ENCODE measurements at places on chromosomes 3 and 15. TPM values are rescaled to one million over a fixed set of nuclear protein-coding genes. Genes with fewer than 3 reads are reported as not detected.

DNA sequence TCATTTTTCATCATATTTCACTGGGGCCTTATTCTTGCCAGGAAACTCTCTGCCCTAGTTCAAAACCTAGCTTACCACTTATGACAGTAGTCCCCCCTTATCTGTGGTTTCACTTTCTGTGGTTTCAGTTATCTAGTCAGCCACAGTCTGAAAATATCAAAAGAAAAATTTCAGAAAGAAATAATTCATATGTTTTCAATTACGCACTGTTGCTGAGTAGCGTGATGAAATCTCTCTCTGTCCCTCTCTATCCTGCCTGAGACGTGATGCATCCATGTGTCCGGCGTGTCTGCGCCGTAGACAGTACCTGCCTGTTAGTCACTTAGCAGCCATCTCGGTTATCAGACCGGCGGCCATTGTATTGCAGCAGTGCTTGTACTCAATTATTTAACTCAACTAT, 369.9 kb upstream of the MCTP2 start:
- H3K4me1 ChIP-seq, result no peaks in the 10 kb centered on the region
- H3K4me3 ChIP-seq, result no peak overlapping the region
- DNase-seq, result no peak
- H3K36me3 ChIP-seq, result no peaks in the 10 kb centered on the region

DNA sequence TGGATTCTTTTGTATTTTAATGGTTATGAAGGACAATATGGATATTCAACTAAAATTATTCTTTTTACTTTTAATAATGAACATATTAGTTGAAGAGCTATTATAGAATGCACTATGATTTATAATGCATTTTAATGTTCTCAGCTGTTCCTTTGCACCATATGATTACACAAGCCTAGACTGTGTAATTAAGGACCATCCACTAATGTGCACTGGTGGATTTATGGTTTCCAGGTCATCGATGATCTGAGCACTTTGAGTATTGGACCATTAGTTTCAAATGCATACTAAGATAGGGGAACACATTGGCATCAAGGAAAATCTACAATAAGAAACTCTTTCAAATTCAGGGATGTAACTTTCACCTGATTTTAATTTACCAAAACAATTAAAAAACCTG, 16.8 kb downstream of the LRRN1 start:
- H3K36me3 ChIP-seq, result no peaks in the 10 kb centered on the region
- H3K27ac ChIP-seq, result no peak overlapping the region
- DNase-seq, result no peak
- no peaks in the 10 kb centered on the region for H3K4me1 ChIP-seq
- H3K27me3 ChIP-seq, result no peaks in the 10 kb centered on the region
- H3K4me3 ChIP-seq, result no peak overlapping the region

Gene CFAP100
- not detected for polyA plus RNA-seq

Gene EOGT
- polyA plus RNA-seq, result 14.7 TPM

GRCh38 chr15:67372543-67372942, 118.0 kb downstream of the IQCH start:
- H3K36me3 ChIP-seq, result no peaks in the 10 kb centered on the region
- H3K27ac ChIP-seq, result no peak overlapping the region
- no peak overlapping the region for H3K4me3 ChIP-seq
- DNase-seq, result no peak

DNA sequence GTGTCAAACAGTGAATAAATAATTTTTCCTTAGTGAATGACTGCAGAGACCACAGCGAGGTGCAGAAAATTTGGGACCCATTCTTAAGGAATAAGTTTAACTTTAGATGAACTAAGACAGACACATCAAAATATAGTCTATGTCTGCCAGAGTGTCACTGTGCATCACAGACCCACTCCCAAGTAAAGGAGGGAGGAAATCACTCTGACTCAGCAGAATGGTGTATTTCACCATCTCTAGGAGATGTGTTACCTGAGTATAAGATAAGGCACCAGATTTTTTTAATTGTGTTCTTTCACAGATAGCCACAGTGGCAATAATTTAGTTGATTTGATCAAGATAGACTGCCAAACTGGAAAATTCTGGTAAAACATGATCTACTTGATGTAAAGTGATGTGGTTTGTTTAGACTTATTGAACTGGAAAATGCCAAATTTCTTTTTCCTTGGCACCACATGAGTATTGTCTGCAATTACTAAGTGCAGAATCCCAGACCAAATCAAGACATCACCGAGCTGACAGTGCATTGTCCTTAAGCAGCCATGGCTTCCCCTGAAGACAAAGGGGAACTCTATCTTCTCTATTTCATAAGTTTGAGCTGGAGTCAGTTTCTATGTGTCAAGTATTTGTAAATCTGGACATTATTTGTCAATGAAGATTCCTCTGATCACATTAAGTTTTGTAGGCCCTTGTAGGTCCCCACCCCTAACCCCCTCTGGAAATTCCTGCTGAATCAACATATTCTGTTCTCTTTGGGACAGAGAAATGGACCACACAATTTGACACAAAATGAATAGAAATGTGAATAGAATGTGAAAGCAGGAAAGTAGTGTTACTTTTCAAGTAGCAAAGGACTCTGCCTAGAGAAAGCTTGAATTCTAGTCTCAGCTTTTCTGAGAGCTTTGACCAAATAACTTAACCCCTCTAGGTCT, 47.6 kb downstream of the TIPARP start:
- H3K4me1 ChIP-seq, result no peaks in the 10 kb centered on the region
- H3K4me3 ChIP-seq, result no peak overlapping the region
- no peak overlapping the region for H3K27ac ChIP-seq

Gene SRGAP3
- polyA plus RNA-seq, result 2.1 TPM

GRCh38 chr3:111517801-111518200, 24.2 kb upstream of the CD96 start:
- H3K4me3 ChIP-seq, result no peak overlapping the region
- no peak overlapping the region for H3K27ac ChIP-seq
- no peaks in the 10 kb centered on the region for H3K27me3 ChIP-seq
- H3K4me1 ChIP-seq, result no peaks in the 10 kb centered on the region
- no peak for DNase-seq
- no peaks in the 10 kb centered on the region for H3K36me3 ChIP-seq

DNA sequence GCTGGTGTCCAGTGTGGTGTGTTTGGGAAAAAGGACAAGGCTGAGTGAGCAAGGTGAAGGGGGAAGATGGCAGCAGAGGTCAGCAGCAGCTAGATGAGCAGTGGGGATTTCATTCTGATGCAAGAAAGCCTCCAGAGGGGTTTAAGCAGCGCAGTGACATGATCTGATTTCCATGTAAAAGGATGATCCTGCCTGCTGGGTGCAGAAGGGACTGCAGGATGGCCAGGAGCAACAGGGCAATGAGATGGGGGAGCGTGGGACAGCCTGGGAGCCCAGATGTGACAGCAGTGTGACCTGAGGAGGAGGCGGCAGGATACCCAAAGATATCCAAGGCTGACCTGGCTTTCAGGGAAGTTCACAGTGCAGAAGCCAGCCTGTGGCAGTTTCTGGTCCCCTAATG, 6.1 kb downstream of the WNT7A start:
- peaks cover 11% of the 10 kb centered on the region for H3K4me1 ChIP-seq
- no peak overlapping the region for H3K4me3 ChIP-seq
- DNase-seq, result no peak
- H3K27ac ChIP-seq, result no peak overlapping the region

DNA sequence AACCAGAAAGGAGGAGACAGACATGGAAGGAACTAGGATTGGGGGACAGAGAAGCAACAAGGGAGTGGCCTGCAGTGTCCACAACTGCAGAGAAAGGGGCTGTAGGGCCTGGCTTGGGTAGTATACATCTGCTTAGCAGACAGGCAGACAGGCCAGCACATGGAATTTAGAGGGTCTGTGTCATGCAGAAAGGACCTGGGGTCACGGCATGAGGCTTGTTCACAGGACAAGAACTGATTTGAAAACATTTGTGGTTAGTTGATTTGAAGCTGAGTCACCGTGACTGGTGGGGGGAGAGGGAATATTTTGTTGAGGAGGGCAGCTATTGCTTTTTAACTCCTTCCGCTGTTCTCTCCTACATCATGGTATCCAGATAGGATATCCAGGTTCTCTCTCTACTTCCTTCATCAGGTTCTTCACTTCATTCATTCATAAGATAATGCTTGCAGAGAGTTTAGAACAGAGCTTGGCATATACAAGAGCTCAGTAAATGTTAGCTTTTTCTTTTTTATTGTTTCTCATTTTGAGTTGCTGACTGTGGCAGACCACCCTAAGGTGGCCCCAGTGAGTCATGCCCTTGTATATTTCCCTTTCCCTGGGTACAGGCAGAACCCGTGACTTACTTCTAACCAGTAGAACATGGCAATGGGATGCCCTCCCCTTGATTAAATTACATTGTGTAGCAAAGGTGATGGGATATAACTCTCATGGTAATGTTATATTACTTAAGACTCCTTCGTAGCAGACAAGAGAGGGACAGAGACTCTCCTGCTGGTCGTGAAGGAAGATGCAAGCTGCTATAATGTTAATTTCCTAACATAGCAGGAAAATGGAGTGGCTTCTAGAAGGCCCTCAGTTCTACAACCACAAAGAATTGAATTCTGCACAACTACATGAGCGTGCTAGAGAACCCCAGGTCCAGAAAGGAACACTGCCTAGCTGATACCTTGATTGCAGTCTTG, 95.0 kb upstream of the NMNAT3 start:
- H3K4me3 ChIP-seq, result no peak overlapping the region
- no peak overlapping the region for H3K27ac ChIP-seq
- no peaks in the 10 kb centered on the region for H3K36me3 ChIP-seq
- no peak for DNase-seq
- H3K27me3 ChIP-seq, result no peaks in the 10 kb centered on the region

Gene GOLGA6A
- polyA plus RNA-seq, result not detected

DNA sequence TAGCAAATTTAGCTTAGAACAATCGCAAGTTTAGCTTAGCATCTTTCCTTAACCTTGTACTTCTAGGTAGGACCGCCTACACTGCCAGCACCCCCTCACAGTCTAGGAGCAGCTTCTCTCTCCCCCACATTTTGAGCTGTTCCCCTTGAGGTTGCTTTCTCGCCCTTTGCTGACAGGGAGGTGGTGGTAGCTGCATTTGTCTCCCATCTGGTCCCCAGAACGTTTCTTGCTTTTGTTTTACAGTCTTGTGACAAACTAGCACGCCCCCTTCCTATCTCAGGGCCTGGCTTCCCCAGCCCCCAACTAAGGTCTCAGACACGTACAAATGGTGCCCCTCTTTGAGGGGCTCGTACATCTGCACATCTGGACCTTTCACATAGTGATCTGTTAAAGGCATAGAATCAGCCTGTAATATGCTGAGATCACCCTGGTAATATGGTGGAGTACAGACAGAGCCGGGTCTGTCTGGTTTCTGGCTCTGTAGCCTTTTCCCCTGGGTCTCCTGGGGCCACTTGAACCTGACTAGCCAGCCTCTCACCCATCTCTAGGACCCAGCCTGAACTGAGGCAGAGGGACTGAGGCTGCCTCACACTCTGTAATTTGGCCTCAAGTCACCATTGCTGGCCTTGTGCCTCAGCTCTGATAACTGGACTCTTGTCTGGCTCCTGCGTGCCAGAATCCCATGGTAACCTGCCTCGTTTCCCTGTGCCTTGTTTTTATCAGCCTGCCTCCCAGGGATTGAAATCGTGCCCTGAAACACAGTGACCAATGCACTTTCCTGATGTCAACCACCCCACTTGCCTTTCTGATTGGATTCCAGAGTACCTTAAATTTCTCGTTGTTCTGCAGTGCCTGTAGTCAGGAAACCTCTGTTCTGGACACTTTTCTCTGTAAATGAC, 27.7 kb downstream of the CRTC3 start:
- peak overlapping the region; percentile 9 for H3K4me3 ChIP-seq
- H3K27me3 ChIP-seq, result no peaks in the 10 kb centered on the region
- no peak for DNase-seq
- H3K4me1 ChIP-seq, result peaks cover 55% of the 10 kb centered on the region

DNA sequence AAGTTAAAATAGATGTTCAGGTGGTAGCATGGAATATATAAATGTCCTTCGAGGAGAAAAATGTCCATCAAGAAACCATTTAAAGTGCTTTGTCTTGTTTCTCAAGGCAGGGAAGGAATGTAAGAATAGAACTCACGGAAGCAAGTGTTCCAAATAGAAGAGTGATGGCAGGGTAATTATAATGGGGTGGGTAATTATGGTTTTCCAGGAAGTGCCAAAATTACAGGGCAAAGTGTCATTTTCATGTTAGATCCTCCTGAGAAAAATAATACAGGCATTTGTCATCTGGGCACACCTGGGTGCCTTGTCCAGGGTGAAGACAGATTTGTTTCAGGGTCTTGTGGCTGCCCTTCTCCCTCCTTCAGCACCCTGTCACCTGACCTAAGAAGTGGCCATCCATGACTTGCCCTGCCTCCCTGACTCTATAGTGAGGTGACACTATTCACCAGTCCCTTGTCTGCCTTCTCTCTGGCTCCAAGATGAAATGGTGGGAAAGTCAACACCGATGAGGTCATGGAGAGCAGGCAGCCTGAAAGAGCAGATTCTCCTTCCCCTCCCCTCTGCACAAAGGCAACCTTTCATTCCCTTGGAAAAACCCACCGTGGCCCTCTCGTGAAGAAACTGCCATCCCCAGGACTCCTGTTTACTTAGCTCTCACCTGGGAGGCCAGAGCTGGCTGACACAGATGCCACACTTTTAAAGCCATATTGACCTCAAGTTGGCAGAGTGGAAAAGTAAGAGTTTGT, 45.1 kb upstream of the AMOTL2 start:
- H3K36me3 ChIP-seq, result no peaks in the 10 kb centered on the region
- no peak overlapping the region for H3K4me3 ChIP-seq
- H3K4me1 ChIP-seq, result no peaks in the 10 kb centered on the region
- DNase-seq, result no peak
- no peaks in the 10 kb centered on the region for H3K27me3 ChIP-seq

DNA sequence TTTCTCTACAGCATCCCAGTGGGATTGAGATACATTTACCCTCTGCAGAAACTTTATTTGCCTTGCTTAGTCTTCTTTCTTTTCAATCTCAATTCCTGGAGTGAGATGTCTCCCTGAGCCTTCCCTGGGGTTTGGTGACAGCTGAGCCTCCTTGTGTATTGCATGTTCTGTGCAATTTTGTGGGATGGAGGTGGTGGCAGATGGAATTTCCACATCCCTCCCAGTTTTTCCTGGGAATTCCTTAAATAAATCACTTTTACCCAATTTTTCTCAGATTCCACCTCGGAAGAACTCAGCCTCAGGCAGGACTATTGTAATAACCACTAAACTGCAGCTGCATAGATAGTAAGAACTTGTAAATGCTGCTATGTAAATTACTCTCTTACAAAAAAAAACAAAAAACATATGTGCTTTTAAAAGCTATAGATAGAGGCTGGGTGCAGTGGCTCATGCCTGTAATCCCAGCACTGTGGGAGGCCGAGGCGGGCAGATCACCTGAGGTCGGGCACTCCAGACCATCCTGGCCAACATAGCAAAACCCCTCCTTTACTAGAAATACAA, 88.5 kb upstream of the ABHD17C start:
- H3K36me3 ChIP-seq, result no peaks in the 10 kb centered on the region
- no peaks in the 10 kb centered on the region for H3K4me1 ChIP-seq
- no peak for DNase-seq
- H3K27ac ChIP-seq, result no peak overlapping the region
- H3K4me3 ChIP-seq, result no peak overlapping the region

- no peak overlapping the region for H3K4me3 ChIP-seq
- no peaks in the 10 kb centered on the region for H3K36me3 ChIP-seq
- H3K4me1 ChIP-seq, result peaks cover 6% of the 10 kb centered on the region
- H3K27ac ChIP-seq, result no peak overlapping the region
- peak; percentile 71 for DNase-seq
Measured at GRCh38 chr15:64067564-64068030, 21.3 kb upstream of the DAPK2 start.
